Activated CD8-positive, alpha-beta memory T cell treated with anti-CD3 and anti-CD28 coated beads for 1 hour (primary cell): ENCODE measurements at places on chromosomes 13 and 19.

- no peak for DNase-seq
Measured at GRCh38 chr13:65275838-65276630, 1954.1 kb downstream of the PCDH9 start.

- DNase-seq, result no peak
Measured at GRCh38 chr13:103471896-103472295, 405.7 kb upstream of the SLC10A2 start.

DNA sequence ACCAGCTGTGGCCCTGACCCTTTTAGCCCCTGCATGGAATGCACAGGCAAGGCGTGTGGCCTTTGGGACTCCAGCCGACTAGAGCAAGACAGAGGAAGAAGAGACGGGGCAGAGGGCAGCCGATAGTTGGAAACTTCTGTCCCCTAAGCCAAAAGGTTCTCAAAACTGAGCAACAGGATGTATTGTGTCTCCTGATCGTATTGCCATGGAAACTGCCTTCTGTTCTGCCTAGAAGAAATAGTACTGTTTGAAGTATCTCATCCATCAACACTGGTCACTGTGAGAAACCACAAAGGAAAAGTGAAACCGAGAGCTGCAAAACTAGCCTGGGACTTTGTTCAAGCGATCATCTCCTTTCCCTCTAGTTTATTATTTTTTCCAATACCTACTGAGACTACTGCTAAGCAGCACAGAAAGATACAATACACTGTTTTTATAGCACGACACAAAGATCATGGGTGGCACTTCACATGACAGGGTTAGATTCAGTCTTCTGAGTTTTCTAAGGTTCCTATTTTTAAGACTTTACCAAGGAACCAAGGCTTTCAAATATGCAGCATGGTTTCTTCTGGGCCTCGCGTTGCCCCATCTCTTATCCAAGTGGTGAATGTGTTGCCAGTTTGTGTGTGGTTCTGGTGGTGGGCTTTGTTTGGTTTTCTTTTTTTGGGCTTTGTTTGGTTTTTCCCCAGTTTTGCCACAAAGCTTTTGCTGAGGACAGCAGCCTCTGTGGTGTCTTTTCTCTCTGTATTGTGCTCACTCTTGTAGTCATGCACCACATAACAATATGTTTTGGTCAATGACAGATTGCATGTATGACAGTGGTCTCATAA, 49.3 kb upstream of the GPR183 start:
- DNase-seq, result no peak

DNA sequence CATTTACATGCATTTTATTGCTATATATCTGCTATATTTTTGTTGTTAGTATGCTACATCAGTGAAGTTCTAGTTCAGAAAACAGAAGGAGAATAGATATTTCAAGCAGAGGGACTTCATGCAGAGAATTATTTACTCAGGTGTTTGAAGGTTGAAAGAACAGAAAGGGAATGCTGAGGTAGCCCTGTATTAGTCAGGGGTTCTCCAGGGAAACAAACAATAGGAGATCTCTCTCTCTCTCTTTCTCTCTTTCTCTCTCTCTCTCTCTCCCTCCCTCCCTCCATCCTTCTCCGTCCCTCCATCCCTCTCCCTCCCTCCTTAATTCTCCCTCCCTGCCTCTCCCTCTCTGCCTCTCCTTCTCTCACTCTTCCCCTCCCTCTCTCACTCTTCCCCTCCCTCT, 114.3 kb upstream of the TDRD3 start:
- DNase-seq, result no peak

DNA sequence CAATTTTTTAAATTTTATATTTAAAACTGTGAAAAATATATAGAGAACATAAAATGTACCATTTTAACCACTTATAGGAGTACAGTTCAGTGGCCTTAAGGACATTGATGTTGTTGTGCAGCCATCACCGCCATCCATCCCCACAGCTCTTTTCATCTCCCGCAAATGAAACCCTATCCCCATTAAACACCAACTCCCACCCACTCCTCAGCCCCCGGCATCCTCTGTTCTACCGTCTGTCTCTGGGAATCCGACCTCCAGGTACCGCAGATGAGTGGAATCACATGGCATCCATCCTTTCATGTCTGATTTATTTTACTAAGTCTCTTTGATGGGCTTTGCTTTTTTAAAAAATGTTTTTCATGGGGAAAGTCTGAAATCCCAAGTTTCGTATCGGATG, 23.8 kb upstream of the SMIM17 start:
- no peak for DNase-seq

GRCh38 chr19:2167896-2168618, 4.3 kb downstream of the DOT1L start:
- DNase-seq, result no peak
